ENCODE measurements at places on chromosomes 2 and 18.

DNA sequence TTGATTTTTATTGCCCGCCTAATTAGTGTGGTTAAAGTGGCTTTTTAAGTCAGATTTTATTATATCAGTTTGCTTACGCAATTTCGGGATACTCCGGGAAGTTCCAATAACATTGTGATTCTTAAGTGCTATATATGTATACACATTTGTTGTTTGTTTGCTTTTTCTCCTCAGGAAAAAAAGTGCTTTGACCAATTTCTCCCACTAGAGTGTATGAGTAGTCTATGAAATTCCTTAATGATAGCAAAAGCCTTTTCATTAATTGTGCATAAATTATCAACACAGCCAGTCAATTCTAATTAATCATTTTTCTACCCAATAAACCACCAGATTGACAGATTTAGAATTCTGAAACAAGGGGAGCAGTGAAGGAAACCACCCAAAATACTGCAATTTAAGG is 172.2 kb downstream of the DPP10 start:
- DNase-seq: no peak

DNA sequence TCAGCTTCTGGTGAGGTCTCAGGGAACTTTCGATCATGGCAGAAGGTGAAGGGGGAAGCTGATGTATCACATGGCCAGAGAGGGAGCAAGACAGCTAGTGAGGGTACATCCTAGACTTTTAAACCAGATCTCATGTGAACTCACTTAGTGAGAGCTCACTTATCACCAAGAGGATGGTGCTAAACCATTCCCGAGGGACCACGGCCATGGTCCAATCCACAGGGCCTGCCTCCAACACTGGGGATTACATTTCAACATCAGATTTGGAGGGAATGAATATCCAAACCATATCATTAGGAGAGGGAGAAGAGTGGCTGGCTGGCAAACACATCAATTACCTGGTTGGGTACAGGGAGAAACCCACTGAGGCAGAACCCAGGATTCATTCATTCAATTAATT is 75.7 kb upstream of the HAAO start:
- no peak for DNase-seq

- DNase-seq: no peak
These were observed 44.9 kb downstream of the FIGN start for GRCh38 chr2:163690896-163691295.

GRCh38 chr2:7634409-7634808 is 717.2 kb downstream of the RNF144A start:
- no peak for DNase-seq

- DNase-seq: peak; percentile 45
These were observed 97.8 kb downstream of the B3GNT2 start for GRCh38 chr2:62293490-62294271.

GRCh38 chr2:33212151-33212550 is 264.3 kb upstream of the RASGRP3 start:
- DNase-seq: peak; percentile 75

- DNase-seq: no peak
These were observed 88.4 kb downstream of the ARHGAP15 start for GRCh38 chr2:143217512-143218115.

DNA sequence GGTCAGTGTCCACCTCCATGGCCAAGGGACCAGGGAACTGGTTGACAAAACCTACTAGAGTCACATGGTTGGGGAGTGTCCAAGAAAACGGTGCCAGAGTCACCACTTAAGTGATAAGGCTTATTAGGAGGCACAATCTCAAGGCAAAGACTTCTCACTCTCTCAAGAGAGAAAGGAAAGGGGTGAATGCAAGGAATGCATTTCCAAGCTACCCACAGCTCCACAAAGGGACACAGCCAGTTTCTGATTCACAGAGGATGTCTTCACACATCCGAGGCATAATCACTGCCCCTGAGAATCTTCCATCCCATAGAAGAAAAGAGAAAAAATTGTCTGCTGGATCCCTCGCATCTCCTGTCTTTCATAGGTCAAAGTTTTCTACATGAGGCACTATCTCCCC is 269.3 kb downstream of the TNS1 start:
- peak; percentile 74 for DNase-seq

GRCh38 chr2:121479882-121480522 is 50.7 kb upstream of the RNU4ATAC start:
- DNase-seq: peak; percentile 66

DNA sequence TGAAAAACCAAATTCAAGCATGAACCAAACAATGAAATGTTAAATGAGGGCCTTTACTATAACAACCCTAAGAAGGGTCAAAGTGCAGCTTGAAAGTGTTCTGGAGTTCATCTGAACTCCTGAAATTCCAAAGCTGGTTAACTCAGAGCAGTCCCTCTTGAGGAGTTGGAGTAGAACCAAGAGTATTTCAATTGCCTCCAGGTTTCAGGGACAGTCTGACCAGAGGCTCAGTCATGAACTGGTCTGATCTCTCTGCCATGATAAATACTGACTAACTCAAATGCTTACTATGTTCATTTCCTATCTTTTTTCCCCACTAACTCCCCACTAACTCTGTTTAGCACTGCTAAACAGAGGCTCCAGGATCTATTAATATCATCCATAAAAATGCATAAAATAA is 2.7 kb downstream of the STARD7 start:
- peak; percentile 60 for DNase-seq

- no peak for DNase-seq
These were observed 17.1 kb downstream of the OSBPL6 start for GRCh38 chr2:178211460-178211859.
